Mesangial cell (primary cell): ENCODE measurements at places on chromosomes 7 and 10. TPM values are rescaled to one million over a fixed set of nuclear protein-coding genes. Genes with fewer than 3 reads are reported as not detected.

SCIN gene
- 0.49 and 8.6 TPM in 2 replicates for total RNA-seq

SMARCD3 gene
- 11.1 and 51.8 TPM in 2 replicates for total RNA-seq

BHLHA15 gene
- total RNA-seq = 1.0 and 1.1 TPM in 2 replicates

GHITM gene
- total RNA-seq = 73.8 and 127 TPM in 2 replicates

H2BK1 gene
- total RNA-seq = not detected in 2 replicates

C10orf53 gene
- total RNA-seq = not detected in 2 replicates

CHCHD3 gene
- total RNA-seq = 34.5 and 66.0 TPM in 2 replicates

WASHC2A gene
- total RNA-seq = 17.4 and 24.2 TPM in 2 replicates

LIPJ gene
- total RNA-seq = under 0.01 TPM in 1 of 2 replicates, not detected in the other

LARP4B gene
- 35.5 and 48.4 TPM in 2 replicates for total RNA-seq

SLC39A12 gene
- total RNA-seq = not detected in 2 replicates
